ENCODE measurements at places on chromosomes 3 and 15.

GRCh38 chr3:146449076-146449475 is 20.3 kb downstream of the PLSCR2 start:
- no peak for DNase-seq

DNA sequence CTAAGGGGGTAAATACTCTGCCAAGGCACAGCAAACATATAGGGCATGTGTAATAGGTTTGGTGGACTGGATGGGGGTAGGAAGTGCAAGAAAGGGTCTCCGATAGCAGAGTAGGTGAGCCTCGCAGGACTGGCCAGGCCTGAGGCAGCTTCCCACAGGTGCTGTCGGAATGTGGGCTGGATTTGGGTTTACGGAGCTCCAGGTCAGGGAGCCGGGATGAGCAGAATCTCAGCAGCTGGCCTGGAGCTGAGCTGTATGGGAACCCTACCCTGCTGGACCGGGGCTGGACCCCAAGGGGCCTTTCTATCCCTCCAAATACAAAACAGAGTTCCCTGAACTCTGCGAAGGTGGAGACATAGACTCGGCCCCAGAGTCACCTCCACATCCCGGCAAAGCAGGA is 15.0 kb downstream of the KLF15 start:
- DNase-seq: no peak

- DNase-seq: no peak
Measured at GRCh38 chr15:43958861-43959330, 132.1 kb downstream of the WDR76 start.

GRCh38 chr3:84600703-84601225 is 358.0 kb upstream of the CADM2 start:
- no peak for DNase-seq

DNA sequence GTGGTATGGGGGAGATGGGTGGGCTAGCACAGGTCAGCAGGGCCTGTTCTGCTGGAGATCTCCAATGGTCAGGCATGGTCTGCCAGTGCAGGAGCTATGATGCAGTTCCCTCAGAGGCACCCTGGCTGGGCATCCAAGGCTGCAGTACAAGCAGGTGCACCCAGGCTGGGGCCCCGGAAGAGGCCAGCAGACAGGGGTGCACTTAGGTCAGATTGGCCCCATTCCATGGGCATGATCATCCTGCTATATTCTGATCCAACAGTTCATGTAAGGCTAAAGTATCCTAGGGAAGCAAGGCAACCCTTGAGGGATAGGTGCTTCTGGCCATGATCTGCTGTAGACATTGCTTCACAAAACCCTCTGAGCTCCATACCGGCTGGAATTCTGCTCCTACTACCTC is 53.5 kb downstream of the STRIT1 start:
- no peak for DNase-seq

DNA sequence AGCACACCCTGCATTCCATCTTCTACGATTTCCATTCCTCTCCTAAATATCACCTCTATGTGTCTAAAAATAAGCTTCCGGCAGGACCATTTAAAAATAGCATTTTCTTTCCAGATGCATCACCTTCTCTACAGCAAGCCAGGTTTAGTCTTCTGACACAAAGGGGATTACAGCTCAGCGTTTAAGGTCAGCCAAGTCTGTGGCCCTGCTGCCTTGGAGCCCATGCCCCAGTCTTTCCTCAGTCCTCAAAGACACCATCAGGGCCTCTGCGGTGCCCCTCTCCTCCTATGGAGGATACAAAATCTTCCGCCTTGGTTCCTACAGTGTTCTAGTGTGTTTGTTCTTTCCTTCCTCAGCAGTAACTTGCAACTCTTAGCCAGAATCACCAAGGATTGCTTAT is 3.8 kb downstream of the SELENOS start:
- no peak for DNase-seq

DNA sequence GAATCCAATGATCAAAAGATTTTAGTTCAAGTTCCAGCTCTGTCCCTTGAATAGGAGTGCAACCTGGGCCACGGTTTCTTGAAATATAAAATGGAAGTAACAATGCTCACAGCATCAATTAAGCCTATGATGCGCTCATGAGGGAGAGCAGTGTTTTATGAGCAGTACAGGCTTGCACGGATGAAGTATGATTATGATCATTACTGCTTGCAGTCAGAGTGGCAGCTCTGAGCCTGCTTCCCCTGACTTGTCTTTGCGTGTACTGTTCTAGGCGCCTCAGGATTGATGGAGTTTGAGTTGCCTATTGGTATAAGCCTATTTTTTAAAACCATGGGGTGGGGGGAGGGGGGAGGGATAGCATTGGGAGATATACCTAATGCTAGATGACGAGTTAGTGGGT is 37.0 kb downstream of the ITGB5 start:
- DNase-seq: no peak
